ENCODE measurements at places on chromosomes 3 and 15.

- DNase-seq: peak; percentile 35
Observed at GRCh38 chr3:14424711-14425580, 22.5 kb downstream of the SLC6A6 start.

DNA sequence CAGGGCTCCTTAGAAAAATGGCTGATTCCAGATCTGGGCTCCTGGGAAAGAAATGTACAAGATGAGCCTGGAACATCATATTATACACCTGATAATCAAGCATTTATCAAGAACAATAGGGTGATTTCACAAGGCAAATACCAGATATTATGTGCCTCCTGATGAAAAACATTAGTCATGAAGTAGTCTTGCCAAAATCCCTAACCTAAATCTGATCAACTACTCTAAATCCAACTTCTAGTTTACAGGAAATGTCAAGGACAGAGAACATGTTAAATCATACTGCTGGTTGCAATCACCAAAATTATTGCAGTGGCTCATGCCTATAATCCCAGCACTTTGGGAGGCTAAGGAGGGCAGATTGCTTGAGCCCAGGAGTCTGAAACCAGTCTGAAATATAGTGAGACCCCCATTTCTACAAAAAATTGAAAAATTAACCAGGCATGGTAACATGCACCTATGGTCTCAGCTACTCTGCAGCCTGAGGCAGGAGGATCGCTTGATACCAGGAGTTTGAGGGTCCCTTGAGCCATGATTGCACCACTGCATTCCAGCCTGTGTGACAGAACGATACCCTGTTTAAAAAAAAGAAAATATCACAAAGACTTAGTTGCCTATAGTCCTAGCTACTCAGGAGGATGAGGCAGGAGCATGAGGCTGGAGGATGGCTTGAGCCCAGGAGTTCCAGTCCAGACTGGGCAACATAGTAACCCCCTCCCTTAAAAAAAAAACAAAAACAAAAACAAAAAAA lies 34.9 kb upstream of the ATP13A3 start:
- no peak for DNase-seq

- DNase-seq: no peak
Observed at GRCh38 chr15:26806151-26806550, 33.3 kb upstream of the GABRB3 start.

DNA sequence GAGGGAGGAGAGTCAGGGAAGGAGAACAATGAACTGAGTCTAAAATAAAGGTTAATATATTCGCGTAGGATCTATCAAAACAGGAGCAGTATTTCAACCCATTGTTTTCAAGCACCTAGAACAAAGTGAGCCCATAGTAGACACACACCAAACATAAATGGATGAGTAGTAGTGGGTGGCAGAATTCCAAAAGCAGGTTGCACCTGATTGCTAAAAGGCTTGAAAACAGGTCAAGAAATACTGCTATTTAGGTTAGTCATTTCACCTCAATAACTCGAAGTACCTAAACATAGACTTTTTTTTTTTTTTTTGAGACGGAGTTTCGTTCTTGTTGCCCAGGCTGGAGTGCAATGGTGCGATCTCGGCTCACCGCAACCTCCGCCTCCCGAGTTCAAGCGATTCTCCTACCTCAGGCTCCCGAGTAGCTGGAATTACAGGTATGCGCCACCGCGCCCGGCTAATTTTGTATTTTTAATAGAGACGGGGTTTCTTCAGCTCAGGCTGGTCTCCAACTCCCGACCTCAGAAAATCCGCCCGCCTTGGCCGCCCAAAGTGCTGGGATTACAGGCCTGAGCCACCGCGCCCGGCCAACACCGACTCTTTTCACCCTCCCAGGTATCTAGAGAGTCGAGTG lies 855 bp upstream of the ABHD5 start:
- DNase-seq: no peak

DNA sequence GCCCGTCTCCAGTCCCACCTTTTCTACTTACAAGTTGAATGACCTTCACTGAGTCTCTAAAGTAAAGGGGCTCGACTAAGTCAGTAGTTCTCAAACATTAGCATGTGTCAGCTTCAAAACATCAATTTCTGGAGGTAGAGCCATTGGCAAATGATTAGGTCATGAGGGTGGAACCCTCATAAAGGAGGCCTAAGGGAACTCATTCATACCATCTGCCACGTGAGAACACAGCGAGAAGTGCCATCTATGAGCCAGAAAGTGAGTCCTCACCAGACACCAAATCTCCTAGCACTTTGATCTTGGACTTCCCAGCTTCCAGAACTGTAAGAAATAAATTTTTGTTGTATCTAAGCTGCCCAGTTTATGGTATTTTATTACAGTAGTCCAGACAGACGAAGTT lies 129.8 kb downstream of the MEX3B start:
- no peak for DNase-seq

GRCh38 chr15:50051811-50052419 lies 67.1 kb downstream of the ATP8B4 start:
- DNase-seq: no peak

Data from activated CD4-positive, alpha-beta T cell treated with anti-CD3 and anti-CD28 coated beads for 4 hours (primary cell).